Stimulated activated CD4-positive, alpha-beta T cell treated with anti-CD3 and anti-CD28 coated beads, Interleukin-1b, Interleukin-23, amount 100 ng/mL, for 4 hours (primary cell): ENCODE measurements at places on chromosomes 1 and 21.

DNA sequence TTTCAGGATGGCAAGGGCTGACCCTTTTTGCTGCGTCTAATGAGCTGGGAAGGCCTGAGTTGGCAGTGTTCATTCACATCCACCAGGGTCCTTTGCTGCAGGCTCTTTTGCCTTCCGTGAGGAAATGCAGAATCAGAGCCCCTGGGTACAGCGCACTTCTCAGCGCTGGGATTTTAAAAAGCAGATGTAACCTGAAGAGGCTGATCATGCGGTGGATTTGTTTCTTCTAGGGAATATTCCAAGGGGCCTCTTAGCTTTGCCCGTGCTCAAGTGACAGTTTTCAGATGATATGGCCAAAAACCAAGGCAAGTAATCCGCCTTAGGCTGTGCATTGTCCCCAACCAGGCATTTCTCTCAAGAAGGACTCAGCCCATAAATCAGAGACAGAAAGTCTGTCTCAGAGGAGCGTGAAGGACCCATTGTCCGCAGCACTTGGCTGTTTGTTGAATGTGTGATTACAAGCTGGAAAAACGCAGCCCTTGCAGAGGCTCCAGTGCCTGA lies 237.6 kb downstream of the PTPRC start:
- no peak for DNase-seq

- no peak for DNase-seq
Observed at GRCh38 chr21:36035381-36035791, 24.9 kb downstream of the SETD4 start.

- DNase-seq: no peak
Observed at GRCh38 chr1:219537223-219537631, 75.7 kb downstream of the ZC3H11B start.

DNA sequence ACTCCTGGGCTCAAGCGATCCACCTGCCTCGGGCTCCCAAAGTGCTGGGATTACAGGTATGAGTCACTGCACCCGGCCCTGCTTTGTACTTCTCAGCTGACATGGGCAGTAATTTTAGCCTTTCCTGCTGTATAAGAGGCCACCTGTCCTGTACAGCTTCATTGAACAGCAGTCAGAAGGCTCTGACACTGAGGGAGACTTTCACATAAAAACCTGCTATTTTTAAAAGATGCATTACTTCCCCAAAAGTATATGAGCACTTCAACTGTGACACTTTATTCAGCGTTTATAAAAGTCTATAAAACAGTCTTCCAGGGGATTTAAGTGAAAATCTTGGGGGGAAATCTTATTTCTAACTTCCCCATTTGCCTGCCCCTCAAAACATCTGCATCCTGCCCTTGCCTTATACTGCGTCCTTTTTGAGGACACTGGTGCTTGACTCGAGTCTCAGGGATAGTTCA lies 17.6 kb downstream of the RNU5D-1 start:
- DNase-seq: no peak

DNA sequence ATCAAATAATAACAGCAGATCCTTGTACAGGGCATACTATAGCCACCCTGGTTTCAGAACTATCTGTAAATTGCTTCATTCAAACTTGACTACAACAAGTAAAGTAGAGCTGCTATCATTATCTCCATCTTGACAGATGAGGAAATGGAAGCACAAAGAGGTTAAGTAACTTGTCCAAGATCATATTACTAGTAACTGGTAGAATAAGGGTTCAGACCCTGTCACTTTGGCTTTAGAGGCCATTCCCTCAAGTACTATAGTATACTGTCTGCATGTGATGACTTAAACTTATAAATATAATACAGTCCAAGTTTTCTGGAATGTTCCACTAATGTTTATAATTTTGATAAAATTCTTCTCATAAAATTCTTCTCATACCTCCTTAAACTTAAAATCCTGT lies 24.8 kb downstream of the PGM1 start:
- DNase-seq: no peak
